ENCODE measurements at places on chromosomes 4 and X.

- DNase-seq, result no peak
Measured at GRCh38 chrX:133654811-133655210, 239.5 kb upstream of the GPC4 start.

GRCh38 chrX:16487620-16488385 is 162.2 kb upstream of the S100G start:
- DNase-seq, result no peak

DNA sequence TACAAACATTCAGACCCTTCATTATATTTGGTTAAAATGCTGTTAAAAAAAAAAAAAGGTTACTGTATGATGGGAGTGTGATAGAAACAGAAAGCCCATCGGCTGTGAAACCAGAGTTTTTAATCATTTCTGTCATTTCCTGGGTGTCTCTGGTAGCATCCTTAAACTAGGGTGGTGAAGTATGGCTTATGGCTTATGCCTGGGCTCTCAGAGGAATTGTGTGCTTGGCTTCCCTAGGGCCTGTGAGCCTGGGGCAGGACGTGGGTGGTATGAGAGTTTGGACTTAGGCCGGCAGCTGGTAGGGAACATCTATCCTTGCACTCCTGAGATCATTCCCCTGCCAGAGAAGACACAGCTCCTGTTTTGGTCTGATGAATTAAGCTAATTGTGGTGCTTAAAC is 52.2 kb downstream of the DCUN1D4 start:
- no peak for DNase-seq

DNA sequence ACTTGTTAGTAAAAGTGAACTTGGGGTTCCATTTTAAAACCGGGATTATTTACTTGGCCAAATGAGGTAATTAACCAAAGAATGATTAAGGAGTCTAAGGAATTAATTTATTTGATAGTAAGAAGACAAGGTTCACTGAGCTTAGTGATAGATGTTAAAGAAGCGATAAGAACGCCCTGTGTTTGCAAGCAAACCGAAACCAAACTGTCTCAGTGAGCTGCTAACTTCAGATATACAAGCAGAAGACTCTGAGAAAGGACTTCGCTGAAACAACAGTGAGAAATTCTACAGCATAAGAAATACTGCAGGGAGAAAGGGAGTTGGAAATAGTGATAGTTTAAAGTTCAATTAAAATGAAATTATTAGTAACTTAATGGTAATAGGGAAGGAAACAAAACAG is 37.6 kb upstream of the SHISA3 start:
- DNase-seq, result no peak

DNA sequence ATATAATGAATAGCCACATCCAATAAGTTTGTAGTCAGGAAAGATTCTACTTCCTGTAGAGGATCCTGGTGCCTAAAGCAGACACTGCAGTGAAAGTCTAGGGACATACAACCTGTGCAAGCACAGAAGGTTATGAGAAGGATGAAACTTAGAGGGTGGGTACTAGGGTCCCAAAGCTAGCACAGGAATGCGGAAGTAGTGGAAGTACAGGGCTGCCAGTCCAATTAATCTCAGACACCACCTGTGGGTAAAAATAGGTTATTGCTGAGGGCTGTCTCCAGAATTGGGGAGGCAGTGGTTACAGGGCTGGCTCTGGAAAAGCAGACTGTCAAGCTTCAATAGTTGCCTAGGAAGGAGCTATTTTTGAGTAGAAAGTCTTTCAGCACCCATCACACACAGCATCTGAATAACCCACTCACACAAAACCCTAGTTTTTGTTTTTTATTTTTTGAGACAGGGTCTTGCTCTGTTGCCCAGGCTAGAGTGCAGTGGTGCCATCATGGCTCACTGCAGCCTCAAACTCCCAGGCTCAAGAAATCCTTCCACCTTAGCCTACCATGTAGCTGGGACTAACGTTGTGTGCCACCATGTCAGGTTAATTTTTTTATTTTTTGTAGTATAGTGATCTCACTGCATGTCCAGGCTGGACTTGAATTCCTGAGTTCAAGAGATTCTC is 50.8 kb upstream of the ELF2 start:
- DNase-seq, result no peak

DNA sequence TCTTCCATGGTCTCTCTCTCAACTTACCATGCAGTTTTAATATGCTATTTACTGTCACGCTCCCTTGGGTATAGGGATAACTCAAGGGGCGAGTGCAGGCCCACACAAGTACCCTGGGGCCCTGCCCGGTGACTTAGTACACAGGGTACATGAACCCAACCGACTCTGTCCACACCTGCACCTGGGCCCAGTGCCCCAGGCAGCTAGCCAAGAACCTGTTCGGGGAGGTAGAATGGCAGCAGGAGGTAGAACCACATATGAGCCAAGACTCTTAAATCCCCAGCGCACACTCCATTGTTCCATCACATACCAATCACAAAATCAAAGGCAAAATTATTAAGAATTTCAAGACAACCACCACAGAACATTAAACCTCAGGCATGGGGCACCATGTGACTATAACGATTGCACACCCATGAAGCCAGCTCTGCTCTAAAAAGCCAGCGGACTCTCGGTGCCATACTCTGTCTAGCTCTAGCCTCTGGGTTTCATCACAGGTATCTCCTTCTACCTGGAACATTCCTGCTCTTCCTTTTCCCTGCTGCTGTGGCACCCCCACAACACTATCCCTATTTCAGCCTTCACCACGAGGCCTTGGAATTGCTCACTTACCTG is 14.6 kb downstream of the PHF8 start:
- DNase-seq, result no peak

DNA sequence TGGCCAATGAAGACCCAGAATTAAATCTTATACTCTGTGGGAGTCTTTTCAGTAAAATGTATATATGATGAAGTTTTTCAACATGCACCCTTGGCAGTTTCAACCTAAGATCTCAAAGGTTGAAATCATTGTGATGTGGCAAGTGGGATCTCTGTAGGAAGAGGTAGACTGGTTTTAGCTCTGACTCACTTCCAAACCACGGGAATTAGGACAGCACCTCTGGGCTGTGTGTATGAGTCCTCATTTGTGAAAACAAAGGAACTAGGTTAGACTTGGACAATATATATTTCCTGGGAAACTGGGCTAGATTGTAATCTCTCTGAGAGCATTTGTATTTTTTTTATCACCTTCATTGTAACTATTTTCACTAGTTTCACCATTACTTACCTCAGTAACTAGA is 333.0 kb downstream of the ADGRL3 start:
- no peak for DNase-seq

Measured in stimulated activated CD8-positive, alpha-beta memory T cell treated with anti-CD3 and anti-CD28 coated beads, Interleukin-7, amount 100 ng/mL, for 48 hours (primary cell).